Activated CD4-positive, alpha-beta memory T cell treated with anti-CD3 and anti-CD28 coated beads, Interleukin-2, amount 10 ng/mL, durations not matched to agents 7 days and 5 days (primary cell): ENCODE measurements at places on chromosomes 6 and 20.

- DNase-seq: no peak
- H3K4me3 ChIP-seq: no peak overlapping the region
- no peak overlapping the region for H3K27ac ChIP-seq
- peaks cover 37% of the 10 kb centered on the region for H3K4me1 ChIP-seq
- peaks cover 35% of the 10 kb centered on the region for H3K36me3 ChIP-seq
Observed at GRCh38 chr6:71292001-71292400, 3.4 kb downstream of the OGFRL1 start.

- no peaks in the 10 kb centered on the region for H3K27me3 ChIP-seq
- H3K36me3 ChIP-seq: no peaks in the 10 kb centered on the region
- H3K4me1 ChIP-seq: no peaks in the 10 kb centered on the region
- H3K4me3 ChIP-seq: no peak overlapping the region
Observed at GRCh38 chr20:21798384-21798783, 92.9 kb downstream of the PAX1 start.

- H3K27ac ChIP-seq: no peak overlapping the region
- H3K4me3 ChIP-seq: no peak overlapping the region
- no peak for DNase-seq
- H3K27me3 ChIP-seq: peaks cover 2% of the 10 kb centered on the region
- H3K36me3 ChIP-seq: no peaks in the 10 kb centered on the region
- no peaks in the 10 kb centered on the region for H3K4me1 ChIP-seq
Observed at GRCh38 chr6:1190366-1190765, 121.5 kb upstream of the FOXQ1 start.

- no peak overlapping the region for H3K27ac ChIP-seq
- H3K27me3 ChIP-seq: no peaks in the 10 kb centered on the region
- no peak overlapping the region for H3K4me3 ChIP-seq
- no peaks in the 10 kb centered on the region for H3K4me1 ChIP-seq
- DNase-seq: no peak
Observed at GRCh38 chr6:116827561-116828240, 1.2 kb downstream of the GPRC6A start.

GRCh38 chr6:75124983-75125382 lies 80.9 kb downstream of the COL12A1 start:
- no peaks in the 10 kb centered on the region for H3K36me3 ChIP-seq
- no peak for DNase-seq
- H3K4me3 ChIP-seq: no peak overlapping the region
- H3K27me3 ChIP-seq: no peaks in the 10 kb centered on the region
- no peaks in the 10 kb centered on the region for H3K4me1 ChIP-seq

DNA sequence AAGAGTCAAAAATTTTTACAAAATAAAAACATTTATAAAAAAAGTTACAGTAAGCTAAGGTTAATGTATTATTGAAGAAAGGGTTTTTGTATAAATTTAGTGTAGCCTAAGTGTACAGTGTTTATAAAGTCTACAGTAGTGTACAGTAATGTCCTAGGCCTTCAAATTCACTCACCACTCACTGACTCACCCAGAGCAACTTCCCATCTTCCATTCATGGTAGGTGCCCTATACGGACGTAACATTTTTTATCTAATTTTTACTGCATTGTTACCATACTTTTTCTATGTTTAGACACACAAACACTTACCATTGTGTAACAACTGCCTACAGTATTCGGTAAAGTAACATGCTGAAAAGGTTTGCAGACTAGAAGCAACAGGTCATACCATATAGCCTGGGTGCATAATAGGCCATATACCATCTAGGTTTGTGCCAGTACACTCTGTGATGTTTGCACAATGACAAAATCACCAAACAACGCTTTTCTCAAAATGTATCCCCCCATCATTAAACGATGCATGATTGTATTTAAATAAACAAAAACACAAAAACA lies 6.0 kb downstream of the MTFR2 start:
- no peaks in the 10 kb centered on the region for H3K27me3 ChIP-seq
- no peak for DNase-seq
- H3K4me3 ChIP-seq: no peak overlapping the region
- peaks cover 34% of the 10 kb centered on the region for H3K4me1 ChIP-seq
- peaks cover 67% of the 10 kb centered on the region for H3K36me3 ChIP-seq

GRCh38 chr20:21166801-21167200 lies 40.9 kb downstream of the KIZ start:
- DNase-seq: peak; percentile 62
- H3K36me3 ChIP-seq: peaks cover 40% of the 10 kb centered on the region
- H3K27me3 ChIP-seq: no peaks in the 10 kb centered on the region
- H3K27ac ChIP-seq: peak overlapping the region; percentile 88
- H3K4me1 ChIP-seq: peaks cover 22% of the 10 kb centered on the region

- H3K4me1 ChIP-seq: no peaks in the 10 kb centered on the region
- H3K4me3 ChIP-seq: no peak overlapping the region
- H3K27me3 ChIP-seq: peaks cover 6% of the 10 kb centered on the region
- H3K27ac ChIP-seq: no peak overlapping the region
- H3K36me3 ChIP-seq: no peaks in the 10 kb centered on the region
- DNase-seq: no peak
Observed at GRCh38 chr20:24727795-24728194, 221.3 kb upstream of the CST7 start.

DNA sequence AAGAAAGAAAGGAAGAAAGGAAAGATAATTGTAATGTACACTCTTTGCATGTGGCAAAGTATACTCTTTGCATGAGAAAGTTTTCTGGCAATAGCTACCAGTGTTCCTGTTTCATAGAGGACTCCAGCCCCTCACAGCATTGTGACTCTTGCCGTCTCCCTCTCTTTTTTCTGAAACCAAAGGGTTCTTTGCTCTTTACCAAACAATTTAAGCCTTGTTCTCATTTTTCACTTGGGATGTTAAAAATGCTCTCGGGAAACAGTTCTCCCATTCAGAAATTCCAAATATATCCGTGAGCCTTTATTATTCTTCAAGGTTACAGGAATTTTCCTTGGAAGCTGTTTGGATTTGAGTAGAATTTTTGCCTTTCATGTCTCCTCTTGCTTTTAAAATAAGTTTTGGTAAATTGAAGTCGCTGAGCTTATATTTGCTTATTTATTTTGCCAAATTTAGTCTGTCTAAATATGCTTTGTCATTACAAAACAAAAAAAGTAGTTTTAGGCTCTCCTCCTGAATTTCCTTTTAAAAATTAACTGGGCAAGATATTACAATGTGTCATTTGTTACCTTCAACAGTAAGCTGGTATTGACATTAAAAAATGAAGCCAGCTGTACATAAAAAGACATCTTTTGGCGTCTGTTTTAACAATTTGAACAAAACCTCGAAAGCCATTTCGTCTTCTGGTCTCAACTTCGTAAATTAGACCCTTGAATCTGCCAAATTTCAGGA lies 103.8 kb upstream of the ARMC2 start:
- peaks cover 8% of the 10 kb centered on the region for H3K4me1 ChIP-seq
- peaks cover 19% of the 10 kb centered on the region for H3K27me3 ChIP-seq
- DNase-seq: no peak
- no peak overlapping the region for H3K27ac ChIP-seq
- no peak overlapping the region for H3K4me3 ChIP-seq

DNA sequence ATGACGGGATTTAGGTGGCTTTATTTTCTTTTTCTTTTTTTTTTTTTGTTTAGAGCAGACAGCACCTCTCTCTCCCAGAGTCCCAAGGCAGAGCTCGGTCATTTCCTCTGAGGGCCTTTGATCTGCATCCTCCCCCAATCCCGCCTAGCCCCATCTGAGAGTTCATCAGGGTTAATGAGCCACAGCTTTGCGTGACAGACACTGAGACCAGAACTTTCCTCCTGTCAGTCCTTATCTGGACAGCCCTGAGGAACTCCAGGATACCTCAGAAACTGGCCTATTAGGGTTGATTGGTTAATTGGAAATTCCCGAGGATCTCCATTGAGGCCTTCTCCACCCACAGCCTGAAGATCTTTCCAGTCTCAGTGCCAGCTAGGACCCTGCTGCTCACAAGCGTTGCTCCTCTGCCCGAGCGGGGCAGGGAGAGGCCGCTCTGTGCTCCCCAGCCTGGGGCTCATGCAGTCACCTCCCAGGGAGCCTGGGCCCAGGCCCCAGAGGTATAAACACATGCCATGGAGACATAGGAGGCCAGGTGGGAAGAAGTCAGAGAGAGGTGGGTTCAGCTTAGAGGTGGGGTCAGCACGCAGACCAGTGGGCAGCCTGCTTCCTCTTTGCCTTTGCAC lies 1.4 kb upstream of the LRRN4 start:
- peaks cover 44% of the 10 kb centered on the region for H3K27me3 ChIP-seq
- H3K27ac ChIP-seq: no peak overlapping the region
- peaks cover 5% of the 10 kb centered on the region for H3K4me1 ChIP-seq
- no peak for DNase-seq
- H3K4me3 ChIP-seq: no peak overlapping the region

- peaks cover 14% of the 10 kb centered on the region for H3K36me3 ChIP-seq
- DNase-seq: peak; percentile 38
- no peaks in the 10 kb centered on the region for H3K27me3 ChIP-seq
- peak overlapping the region; percentile 36 for H3K27ac ChIP-seq
- H3K4me3 ChIP-seq: peak overlapping the region; percentile 64
Observed at GRCh38 chr20:4949833-4950178, 51.5 kb downstream of the SLC23A2 start.

DNA sequence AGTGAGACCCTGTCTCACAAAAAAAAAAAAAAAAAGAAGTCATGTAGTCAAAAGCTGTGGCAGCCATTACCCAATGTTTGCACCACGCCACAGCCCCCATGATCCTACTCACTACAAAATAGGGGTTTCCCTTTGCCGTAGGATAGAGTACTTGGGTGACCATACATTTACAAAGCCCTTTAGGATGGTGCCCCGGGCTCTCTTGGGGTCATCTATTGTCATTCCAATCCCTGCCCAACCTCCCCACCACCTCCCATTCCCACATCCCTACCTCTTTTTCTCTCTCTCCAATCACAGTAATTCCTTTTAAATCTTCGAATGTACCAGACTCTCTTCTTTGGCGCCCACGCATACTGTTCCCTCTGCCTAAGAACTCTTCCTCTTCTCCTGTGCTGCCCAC lies 74.6 kb downstream of the KIAA0319 start:
- no peaks in the 10 kb centered on the region for H3K4me1 ChIP-seq
- H3K27ac ChIP-seq: no peak overlapping the region
- DNase-seq: no peak
- peaks cover 5% of the 10 kb centered on the region for H3K27me3 ChIP-seq
- H3K4me3 ChIP-seq: no peak overlapping the region

- no peak overlapping the region for H3K4me3 ChIP-seq
- DNase-seq: no peak
- no peak overlapping the region for H3K27ac ChIP-seq
- peaks cover 11% of the 10 kb centered on the region for H3K4me1 ChIP-seq
- H3K36me3 ChIP-seq: peaks cover 27% of the 10 kb centered on the region
Observed at GRCh38 chr6:53042112-53042511, 23.1 kb upstream of the FBXO9 start.

DNA sequence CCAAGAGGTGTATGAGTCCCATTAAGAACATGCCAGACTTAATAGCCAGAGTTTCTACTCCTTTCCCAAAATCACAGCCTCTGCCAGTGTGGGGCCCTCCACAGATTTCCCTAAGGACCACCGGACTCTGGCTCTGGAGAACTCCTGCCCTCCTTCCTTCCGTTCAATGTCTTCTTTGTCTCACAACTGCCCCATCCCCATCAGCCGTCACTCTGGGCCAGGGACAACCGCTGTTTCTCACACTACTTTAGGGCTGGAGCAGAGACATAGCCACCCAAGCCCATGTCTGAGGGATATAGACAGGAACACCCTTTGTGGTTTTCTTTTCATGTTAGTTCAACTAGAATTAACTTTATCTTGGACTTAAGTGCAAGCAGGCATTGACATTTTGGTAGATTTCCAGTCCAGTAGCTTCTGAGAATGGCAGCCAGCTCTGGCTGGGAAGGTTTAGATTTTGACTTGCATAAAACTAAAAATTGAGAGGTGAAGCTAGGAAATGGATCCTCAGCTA lies 6.7 kb upstream of the ACSS1 start:
- no peak overlapping the region for H3K4me3 ChIP-seq
- peaks cover 6% of the 10 kb centered on the region for H3K4me1 ChIP-seq
- DNase-seq: no peak
- no peaks in the 10 kb centered on the region for H3K36me3 ChIP-seq
- H3K27me3 ChIP-seq: peaks cover 44% of the 10 kb centered on the region

DNA sequence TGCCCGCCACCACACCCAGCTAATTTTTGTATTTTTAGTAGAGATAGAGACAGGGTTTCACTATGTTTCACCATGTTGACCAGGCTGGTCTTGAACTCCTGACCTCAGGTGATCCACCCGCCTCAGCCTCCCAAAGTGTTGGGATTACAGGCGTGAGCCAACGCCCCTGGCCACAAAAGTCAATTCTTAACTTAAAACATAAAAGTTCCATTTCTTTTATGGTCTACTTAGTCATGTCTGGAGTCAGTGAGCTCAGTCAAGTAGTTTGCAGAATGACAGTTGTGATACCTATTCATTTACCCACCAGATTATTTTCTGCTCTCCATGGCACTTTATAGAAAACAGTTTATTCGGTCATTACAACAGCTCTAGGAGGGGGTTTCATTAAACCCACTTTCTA lies 103.1 kb upstream of the ESR1 start:
- DNase-seq: no peak
- H3K27me3 ChIP-seq: peaks cover 4% of the 10 kb centered on the region
- H3K4me3 ChIP-seq: no peak overlapping the region
- H3K27ac ChIP-seq: no peak overlapping the region
- peaks cover 30% of the 10 kb centered on the region for H3K4me1 ChIP-seq

- H3K36me3 ChIP-seq: peaks cover 10% of the 10 kb centered on the region
- H3K4me3 ChIP-seq: no peak overlapping the region
- H3K4me1 ChIP-seq: peaks cover 8% of the 10 kb centered on the region
- H3K27me3 ChIP-seq: peaks cover 8% of the 10 kb centered on the region
- no peak for DNase-seq
Observed at GRCh38 chr20:20463933-20464374, 96.0 kb downstream of the INSM1 start.

GRCh38 chr6:147077251-147077650 lies 127.0 kb upstream of the STXBP5 start:
- H3K4me1 ChIP-seq: no peaks in the 10 kb centered on the region
- H3K27me3 ChIP-seq: no peaks in the 10 kb centered on the region
- H3K27ac ChIP-seq: no peak overlapping the region
- no peaks in the 10 kb centered on the region for H3K36me3 ChIP-seq
- no peak for DNase-seq

GRCh38 chr6:43399932-43400487 lies 27.3 kb upstream of the ABCC10 start:
- peaks cover 2% of the 10 kb centered on the region for H3K4me1 ChIP-seq
- H3K4me3 ChIP-seq: no peak overlapping the region
- peaks cover 19% of the 10 kb centered on the region for H3K27me3 ChIP-seq
- no peaks in the 10 kb centered on the region for H3K36me3 ChIP-seq
- DNase-seq: no peak
- no peak overlapping the region for H3K27ac ChIP-seq

DNA sequence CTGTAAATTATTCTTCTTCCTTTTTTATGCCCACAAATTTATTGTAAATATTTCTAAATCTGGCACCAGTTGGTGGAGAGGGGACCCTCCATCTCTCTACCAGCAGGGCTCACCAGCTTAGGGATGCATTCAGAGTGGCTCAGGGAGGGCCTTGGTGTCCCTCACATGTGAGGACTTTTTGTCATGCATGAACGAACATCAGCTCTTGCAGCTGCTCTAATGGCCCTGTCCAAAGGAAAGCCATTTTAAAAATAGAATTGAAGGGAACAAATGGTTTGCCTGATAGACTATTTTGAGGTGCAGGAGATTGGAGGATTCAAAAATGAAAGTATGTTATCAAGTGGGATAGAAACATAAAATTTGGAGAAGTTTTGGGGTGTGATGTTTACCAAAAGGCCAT lies 37.5 kb upstream of the KLHL31 start:
- no peak for DNase-seq
- peaks cover 3% of the 10 kb centered on the region for H3K27me3 ChIP-seq
- H3K36me3 ChIP-seq: no peaks in the 10 kb centered on the region
- no peak overlapping the region for H3K4me3 ChIP-seq

GRCh38 chr20:50565383-50565782 lies 55.2 kb downstream of the PTPN1 start:
- DNase-seq: no peak
- H3K4me1 ChIP-seq: peaks cover 70% of the 10 kb centered on the region
- no peak overlapping the region for H3K27ac ChIP-seq
- H3K27me3 ChIP-seq: no peaks in the 10 kb centered on the region
